ENCODE measurements at places on chromosomes 4 and X.

- DNase-seq, result no peak
These were observed 40.1 kb downstream of the PRIMPOL start for GRCh38 chr4:184689681-184690080.

- DNase-seq, result no peak
These were observed 94.2 kb downstream of the CXCL13 start for GRCh38 chr4:77699731-77700210.

DNA sequence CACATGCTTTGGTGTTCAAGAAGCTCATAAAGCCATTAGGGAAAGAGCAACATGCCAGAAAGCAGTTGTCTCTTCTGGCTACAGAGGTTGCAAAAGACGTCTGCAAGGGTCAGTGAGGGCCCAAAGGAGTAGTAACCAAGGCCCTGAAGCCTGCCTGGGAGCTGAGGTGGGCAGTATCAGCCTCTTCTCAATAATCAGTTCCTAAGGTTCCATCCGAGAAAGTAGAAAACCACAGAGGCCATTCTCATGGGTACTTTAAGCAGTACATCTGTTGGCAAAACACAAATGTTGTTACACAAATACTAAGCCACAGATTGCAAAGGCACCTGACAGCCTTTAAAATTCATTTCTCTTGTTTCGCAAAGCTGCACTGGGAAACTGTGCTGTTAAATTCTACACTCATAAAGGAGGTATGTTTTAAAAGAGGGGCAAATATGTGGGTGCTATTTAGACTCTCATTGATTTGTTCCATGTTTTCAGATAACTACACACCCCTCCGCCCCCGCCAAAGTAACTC, 37.7 kb downstream of the MECP2 start:
- no peak for DNase-seq

GRCh38 chr4:118741301-118741855, 56.2 kb downstream of the METTL14 start:
- DNase-seq, result no peak

- DNase-seq, result no peak
These were observed 593.4 kb downstream of the GABRG1 start for GRCh38 chr4:45530498-45530897.

DNA sequence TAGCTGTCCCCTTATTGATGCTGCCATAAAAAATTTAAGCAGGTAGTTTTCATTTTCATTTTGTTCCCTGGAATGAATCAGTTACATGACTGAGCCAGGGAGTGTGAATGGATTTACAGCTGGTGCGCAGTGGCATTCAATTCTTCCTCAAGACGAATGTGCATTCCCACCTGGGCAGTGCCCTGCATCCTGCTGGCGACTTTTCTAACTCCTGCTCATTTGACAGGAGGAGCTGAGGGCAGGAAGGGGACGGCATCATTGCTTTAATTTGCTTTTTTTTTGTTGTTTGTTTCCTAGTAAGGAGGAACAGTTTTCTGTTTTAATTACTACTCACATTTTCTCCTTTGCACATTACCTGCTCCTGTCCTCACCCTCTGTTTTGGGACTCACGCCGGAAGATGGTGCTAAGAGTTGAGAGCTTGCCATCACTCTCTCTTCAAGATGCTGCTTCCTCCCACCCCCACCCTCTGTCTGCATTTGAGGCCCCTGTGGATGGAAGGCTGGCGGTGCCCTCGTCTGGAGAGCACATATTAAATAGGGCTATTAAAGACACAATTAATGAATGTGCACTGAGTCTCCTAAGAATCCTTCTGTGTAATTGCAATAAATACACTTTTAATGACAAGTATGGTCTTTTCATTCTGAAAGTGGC, 35.8 kb downstream of the PSAPL1 start:
- no peak for DNase-seq

DNA sequence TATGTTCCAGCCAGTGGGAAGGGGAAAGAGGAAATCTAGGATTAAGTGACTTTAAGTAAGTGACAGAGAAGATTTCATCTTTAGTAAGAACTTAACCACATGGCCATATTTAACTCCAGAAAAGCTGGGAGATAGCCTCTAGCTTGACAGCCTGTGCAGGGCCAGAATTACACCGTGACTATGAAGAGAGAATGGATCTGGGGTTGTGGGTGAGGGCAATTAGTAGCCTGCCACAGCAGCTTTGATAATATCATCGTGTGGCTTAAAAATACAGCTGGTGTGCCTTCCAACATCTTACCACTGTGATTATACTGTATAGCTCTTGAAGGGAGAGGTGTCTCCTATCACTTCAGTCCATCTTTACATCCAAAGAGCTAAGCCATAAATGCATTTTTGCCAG, 57.6 kb upstream of the TBC1D9 start:
- DNase-seq, result no peak

GRCh38 chr4:71006203-71006907, 12.9 kb downstream of the DCK start:
- no peak for DNase-seq

GRCh38 chrX:37745835-37746217, 34.0 kb upstream of the CYBB start:
- no peak for DNase-seq

- DNase-seq, result no peak
These were observed 111.2 kb downstream of the ELOVL6 start for GRCh38 chr4:110087070-110087708.

GRCh38 chr4:152399246-152399645, 136.6 kb downstream of the FBXW7 start:
- DNase-seq, result no peak

DNA sequence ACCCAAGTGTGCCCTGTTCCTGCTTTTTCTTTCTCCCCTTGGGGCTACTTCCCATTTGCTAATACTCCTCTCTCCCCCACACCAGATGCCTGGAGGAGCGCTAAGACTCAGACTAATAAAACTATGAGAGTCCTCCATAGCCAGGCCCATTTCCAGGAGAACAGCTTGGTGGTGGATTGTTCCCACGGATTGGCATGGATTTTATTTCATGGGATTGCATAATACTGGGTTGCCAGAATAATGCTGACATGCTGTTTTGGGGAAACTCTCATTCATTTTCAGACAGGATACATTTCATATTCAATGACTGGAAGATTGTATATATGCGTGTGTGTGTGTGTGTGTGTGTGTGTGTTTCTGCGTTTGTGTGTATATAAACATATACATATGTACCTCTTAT, 447.5 kb upstream of the PITX2 start:
- DNase-seq, result no peak

DNA sequence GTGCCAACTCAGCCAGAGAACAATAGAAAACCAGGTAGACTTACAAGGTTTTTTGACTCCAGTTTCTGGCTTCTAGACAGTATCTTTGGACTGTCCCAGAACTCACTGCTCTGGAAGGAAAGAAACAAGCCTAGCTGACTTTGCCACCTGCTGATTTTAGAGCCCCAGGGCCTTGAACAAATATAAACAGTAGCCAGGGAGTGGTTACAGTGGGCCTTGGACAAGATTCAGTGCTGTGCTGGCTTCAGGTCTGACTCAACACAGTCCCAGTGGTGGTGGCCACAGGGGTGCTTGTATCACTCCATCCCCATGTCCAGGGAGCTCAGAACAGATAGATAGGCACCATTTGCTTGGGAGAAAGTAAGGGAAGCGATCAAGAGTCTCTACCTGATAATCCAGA, 694.1 kb upstream of the ADGRL3 start:
- no peak for DNase-seq

DNA sequence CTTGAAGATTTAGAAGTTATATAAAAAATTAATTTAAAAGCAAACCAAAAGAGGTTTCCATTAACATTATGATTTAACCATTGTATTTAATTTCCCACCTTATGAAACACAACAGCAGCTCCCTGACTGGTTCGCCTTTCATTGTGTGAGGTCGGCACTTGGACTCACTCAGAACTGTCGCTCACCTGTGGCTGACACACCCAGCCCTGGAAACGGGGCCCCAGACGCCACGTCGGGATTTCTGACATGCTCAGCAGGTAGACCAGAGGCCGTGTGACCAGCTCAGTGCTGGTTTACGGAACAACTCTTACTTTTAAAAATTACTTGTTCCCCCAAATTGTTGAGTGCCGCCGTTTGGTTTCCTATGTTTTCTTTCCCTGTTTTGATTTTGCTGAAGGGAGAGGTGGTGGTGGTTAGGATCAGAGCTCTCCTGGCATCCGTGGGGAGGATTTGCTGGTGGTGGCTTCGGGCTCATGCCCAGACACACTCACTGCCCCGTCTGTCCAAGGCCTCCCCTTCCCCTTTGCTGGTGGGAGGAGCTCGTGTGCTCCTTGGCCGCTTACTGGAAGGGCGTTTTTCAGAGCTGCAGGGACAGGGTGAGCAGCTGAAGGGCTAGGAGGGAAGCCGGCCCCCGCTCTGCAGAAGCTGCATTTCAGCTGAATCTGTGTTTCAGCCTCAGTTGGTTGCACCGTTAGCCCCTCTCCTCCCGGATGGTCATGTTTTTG, 59.2 kb downstream of the CPLX1 start:
- DNase-seq, result no peak

DNA sequence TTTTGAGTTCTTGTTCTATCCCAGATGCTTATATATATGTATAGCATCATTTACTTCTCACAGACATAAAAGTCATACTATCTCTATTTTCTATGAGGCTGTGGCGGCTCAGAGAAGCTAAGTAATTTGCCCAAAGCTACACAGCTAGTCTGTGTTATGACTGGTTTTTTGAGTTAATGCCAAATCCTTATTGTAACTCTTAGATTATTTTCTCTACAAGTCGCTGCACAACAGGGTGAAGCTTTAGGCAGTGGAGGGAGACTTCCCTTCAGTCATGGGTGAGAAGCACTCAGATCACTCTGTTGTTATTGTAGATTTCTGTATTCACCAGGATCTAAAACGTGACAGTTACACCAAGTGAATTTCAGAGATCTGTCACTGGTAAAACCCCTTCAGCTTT, 48.1 kb downstream of the WWC2 start:
- DNase-seq, result no peak

- no peak for DNase-seq
These were observed 149.7 kb downstream of the ANTXR2 start for GRCh38 chr4:79923281-79923680.

DNA sequence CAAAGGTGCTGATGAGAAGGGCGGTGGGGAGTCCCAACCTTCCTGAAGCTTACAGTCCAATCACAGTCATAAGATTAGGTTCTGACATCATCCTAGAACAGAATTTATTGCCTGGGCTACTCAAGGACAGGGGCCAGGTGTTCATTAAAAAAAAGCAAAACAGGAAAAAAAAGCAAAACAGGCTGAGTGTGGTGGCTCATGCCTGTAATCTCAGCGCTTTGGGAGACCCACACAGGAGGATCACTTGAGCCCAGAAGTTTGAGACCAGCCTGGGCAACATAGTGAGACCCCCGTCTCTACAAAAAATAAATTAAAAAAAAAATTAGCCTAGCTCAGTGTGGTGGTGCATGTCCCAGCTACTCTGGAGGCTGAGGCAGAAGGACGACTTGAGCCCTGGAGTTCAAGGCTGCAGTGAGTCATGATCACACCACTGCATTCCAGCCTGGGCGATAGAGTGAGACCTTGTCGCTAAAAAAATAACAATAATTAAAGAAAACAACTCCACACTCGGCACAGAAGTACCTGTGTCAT, 3.0 kb downstream of the RAB9A start:
- no peak for DNase-seq

DNA sequence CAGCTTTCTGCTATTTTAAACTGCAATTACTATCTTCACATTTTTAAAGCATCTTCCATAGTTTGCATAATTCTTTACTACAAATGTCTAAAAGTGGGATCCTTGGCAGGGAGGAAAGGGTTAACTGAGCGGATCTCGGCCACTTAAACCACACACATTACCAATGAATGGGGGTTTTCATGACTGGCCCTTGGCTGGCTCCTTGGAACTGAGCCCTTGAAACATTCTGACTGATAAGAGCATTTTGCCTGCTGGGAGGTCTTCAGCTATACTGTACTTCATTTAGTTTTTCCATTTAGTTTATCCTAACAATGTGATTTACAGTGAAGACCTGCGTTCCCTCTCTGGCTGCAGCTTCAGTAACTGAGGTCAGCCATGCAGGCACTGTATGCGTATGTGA, 31.7 kb upstream of the MFAP3L start:
- DNase-seq, result no peak

- DNase-seq, result no peak
These were observed 255.1 kb upstream of the GPC4 start for GRCh38 chrX:133670383-133670782.

DNA sequence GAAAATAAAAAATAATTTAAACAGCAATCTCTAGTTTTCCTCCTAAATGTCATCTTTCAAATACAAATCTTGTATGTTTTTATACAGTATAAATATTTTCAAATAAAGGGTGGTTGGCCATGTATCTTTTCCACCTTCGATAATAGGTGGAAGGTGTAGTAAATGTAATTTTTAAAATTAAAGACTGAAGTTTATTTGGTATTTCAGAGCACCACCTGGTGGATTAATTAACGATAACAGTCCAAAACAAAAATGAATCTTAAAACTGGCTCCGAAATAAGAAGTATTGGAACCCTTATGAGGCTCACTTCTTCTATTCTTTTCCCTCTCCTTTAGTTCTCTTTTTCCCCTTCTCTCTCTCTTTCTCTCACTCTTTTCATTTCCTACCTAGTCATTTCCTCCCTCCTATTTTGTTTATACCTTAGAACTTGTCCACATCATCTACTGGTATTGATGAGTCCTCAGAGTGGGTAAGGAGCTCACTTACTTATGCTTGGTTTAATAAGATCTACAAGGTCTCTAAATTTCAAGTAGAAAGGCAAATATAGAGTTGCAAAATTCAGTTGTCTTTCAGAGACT, 82.9 kb upstream of the EXOC1L start:
- no peak for DNase-seq

- DNase-seq, result no peak
These were observed 140.4 kb downstream of the MID1IP1 start for GRCh38 chrX:38941675-38942074.

DNA sequence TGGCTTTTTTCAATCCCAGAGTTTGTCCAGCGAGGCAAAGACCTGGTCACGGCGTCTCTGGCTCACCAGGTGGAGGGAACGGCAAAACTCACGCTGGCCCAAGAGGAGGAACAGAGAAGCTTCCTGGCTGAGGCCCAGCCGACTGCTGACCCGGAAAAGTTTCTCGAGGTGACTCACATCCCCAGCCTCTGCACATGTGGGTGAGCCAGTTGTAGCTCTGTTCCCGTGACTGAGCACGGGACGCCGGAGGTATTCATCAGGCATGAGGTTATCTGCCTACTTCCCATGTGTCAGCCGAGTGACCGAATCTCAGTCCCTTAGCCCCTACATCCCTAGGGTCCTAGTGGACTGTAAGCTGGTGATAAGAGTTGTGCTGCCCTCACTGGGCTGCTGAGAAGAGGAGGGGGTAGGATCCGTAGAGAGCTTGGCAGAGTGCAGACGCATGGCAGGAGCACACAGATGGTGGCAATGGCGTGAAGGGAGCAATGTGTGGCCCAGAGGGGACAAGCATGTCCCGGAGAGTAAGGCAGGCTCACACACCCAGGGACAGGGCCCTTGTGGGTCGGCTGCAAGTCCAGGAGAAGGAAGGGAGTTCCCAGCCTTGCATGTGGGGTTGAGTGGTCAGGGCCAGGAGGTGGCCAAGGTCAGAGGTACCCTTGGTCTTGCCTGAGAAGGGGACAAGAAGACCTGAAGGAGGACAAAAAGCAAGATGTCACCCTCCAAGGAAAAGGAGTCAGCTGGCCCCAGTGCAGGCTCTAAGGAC, 42.9 kb downstream of the EVC start:
- no peak for DNase-seq

All from stimulated activated CD4-positive, alpha-beta T cell treated with anti-CD3 and anti-CD28 coated beads, Interleukin-2, amount 100 ng/mL, for 4 hours (primary cell).